ENCODE measurements at places on chromosomes 11 and 22.

DNA sequence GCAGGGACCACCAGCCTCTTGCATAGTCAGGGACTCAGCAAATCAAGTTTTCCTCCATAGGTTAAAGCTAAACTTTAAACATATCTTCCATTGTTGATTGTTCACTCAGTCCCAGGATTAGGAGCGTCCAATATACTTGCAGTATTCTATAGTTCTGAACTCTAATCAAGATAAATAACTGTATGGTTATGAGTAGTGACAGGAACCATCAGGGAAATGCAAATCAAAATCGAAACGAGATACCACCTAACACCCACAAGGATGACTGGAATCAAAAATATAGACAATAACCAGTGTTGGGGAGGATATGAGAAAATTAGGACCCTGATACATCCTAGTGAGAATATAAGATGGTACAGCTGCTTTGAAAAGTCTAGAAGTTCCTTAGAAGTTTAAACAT is 190.0 kb downstream of the ETS1 start:
- DNase-seq, result no peak

DNA sequence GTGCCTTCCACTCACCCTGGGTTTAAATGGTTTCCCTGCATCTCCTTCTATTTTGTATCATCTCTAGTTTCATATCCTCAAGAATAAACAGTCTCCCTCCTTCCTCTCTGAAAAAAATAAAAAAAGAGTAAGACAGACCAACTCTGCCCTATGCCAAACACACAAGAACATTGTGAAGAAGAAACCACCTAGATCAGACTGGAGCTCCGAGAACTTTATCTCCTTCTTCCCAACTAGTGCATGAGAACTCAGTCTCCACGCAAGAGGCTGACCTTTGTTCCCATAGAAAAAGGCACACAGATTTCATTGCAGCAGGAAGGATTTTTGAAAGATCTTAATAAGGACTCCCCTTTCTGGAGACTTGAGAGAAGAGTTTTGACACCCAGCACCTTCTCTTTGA is 8.7 kb upstream of the PEX26 start:
- no peak for DNase-seq

GRCh38 chr22:45172881-45173585 is 9.3 kb downstream of the NUP50 start:
- DNase-seq, result no peak

GRCh38 chr11:117385906-117386305 is 58.3 kb downstream of the CEP164 start:
- DNase-seq, result no peak

GRCh38 chr11:32079553-32079952 is 11.3 kb upstream of the RCN1 start:
- DNase-seq, result no peak

GRCh38 chr11:35487532-35488078 is 37.8 kb downstream of the PAMR1 start:
- DNase-seq, result peak; percentile 21

DNA sequence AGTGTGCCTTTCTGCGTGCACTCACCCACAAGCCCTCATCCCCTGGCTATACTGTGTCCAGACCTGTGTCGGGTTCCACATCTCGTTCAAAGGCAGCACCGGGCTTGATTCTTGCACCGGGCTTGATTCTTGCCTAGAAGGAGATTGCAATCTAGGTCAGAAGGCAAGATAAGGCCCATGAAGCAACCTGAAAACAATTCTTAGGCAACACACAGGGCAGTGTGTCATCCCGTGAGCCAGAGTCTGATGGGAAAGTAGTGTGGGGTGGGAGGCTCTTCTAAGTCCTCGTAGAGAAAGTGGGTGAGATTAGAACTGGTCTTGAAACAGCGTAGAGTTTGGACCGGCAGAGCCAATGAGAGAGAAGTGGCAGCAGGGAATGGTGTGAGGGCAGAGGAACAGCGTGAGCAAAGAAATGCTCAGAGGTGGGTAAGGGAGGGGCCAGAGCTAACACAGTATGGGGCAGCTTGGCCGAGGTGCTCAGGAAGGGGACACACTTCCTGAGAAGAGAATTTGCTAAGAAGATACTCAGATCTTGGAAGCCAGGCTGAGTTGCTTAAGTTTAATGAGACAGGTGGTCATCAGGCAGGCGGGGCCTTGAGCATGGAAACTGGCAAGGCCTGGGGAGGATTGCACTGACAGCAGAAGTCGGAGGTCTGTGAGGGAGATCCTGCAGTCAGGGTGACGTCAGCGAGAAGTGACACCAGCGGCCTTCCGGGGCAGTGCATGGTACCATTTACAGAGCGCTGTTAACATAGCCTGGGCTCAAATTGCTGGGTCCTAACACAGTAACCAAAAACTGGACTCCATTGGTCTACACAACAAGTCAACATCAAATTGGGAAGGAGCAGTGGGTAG is 40.7 kb upstream of the DKK3 start:
- no peak for DNase-seq

GRCh38 chr11:116723511-116723910 is 49.3 kb downstream of the BUD13 start:
- no peak for DNase-seq

DNA sequence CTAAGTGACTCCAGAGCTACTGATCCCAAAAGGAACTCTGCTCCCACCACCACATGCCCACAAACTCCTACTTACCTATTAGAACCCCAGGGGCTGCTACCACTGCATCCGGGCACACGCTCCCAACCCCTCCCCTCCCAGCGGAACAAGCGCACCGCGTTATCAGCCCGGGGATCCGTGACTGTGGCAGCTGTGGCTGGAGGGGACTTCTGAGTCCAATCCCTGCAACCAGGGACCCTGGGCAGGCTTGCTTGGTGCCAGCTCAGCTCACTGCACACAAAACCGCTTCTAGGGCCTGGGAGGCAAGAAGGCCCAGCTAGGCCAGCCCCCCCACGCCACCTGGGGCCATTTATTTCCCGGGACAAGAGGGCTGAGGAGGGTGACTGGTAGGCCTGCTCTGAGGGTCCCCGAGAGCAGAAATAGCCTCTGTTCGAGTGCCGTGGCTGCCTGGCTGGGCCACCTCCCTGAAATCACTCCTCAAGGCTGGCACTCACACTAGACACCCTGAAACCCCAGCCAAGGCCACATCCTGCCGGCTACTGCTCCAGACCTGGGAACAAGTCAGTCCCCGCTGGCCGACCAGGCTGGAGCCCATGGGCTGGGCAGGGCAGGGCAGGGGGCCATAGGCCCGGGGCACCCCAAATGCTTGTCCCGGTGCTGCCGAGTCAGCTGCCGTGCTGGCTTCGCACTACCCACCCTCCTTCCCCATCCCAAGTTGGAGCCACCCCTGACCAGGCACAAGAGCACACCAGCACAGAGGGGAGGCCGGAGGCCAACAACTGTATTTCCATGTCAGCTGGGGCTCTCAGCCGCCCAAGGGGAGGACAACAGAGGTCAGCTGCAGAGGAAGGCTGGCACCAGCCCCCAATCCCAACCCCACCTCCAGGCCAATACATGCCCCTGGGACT is 1.9 kb upstream of the IFITM10 start:
- DNase-seq, result no peak

GRCh38 chr22:21761086-21761485 is 25.5 kb upstream of the YPEL1 start:
- DNase-seq, result no peak

GRCh38 chr11:92057849-92058442 is 166.7 kb upstream of the FAT3 start:
- no peak for DNase-seq

- DNase-seq, result no peak
Observed at GRCh38 chr22:49954354-49954753, 6.2 kb upstream of the PIM3 start.

DNA sequence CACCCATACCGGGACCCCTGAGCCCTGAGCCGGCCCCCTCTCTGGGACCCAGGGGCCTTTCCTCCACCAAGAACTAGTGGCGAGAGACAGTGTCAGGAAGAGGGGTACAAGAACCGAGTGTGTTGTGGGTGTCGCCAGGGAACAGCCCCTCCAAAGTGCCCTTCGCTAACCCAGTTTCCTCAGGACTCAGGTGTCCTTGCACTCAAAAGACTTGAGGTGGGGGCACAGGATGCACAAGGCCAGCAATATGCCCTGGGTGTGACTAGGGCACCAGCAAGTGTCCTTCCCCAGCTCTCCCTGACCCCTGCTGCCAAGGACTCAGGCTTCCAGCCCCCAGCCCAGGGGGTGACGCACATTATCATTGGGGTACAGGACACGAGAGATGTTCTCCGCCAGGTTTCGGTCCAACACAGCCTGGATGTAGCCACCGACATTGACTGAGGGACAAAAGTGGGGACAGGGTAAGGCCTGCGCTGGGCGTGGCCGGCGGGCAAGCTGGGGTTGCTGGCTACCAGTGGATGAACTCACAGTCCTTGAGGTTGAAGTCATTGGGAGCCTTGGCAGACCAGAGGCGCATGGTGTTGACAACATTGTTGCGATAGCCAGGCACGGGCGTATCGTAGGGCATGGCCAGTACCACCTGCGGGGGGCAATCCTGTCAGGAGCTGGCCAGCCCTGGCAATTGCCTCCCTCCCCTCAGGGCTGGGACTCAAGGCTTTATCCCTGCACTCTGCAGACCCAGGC is 4.7 kb downstream of the PYGM start:
- no peak for DNase-seq

- DNase-seq, result no peak
Observed at GRCh38 chr22:32618441-32619140, 144.0 kb downstream of the FBXO7 start.

- DNase-seq, result no peak
Observed at GRCh38 chr11:2751523-2752203, 51.9 kb upstream of the KCNQ1OT1 start.

- peak; percentile 15 for DNase-seq
Observed at GRCh38 chr11:107999759-108000455, 8.8 kb upstream of the CUL5 start.

DNA sequence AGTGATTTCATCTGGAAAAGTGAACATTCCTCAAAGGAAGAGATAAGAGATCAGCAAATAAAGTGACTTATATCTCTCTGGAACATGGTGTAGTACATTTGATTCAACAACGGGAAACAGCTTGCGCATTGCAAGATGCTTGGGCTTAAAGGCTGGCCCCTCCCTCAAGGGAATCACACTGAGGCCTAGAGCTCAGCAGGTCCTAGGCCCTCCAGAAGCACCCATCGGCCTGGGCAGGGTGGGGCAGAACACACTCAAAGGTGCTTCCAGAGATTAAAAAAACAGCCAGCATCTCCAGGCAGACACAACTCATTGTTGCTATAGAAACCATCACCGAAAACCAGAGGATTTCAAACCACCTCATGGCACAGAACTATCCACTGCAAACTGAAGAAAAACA is 69.0 kb upstream of the ARFGAP3 start:
- DNase-seq, result no peak
